ENCODE measurements at places on chromosomes 1 and 21. TPM values are rescaled to one million over a fixed set of nuclear protein-coding genes. Genes with fewer than 3 reads are reported as not detected.

The CD55 gene
- 37.9 TPM for total RNA-seq

The DYNLT5 gene
- not detected for total RNA-seq

GRCh38 chr1:70426154-70427131 is 15.4 kb downstream of the CTH start:
- DNase-seq = no peak

DNA sequence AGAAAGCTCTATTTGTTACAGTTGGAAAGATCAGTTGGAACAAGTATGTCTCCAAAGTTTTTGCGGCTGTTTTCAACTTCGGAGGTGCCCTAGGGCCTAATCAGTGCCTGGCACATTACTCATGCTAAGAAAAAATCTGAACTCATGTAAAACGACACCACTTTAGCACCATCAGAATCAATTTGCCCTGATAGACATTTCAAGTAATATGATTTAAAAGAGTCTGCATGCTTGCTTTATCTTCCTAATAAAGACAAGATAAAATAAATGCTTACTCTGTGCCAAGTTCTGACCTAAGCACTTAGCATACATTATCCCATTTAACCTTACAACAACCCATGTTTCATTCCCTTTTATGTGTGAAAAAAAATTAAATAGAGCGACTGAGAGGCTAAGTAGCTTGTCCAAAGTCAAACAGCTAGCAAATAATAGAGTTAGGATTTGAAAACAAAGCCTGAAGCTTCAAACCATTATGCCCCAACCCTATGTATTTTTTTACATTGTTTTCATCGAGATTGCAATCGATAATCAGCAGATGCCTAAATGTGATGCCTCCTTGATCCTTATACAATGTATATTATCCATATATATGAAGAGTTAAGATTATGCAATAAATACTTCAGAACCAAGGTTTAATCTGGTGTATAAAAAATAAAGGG is 91.3 kb downstream of the DENND1B start:
- DNase-seq = peak; percentile 10

DNA sequence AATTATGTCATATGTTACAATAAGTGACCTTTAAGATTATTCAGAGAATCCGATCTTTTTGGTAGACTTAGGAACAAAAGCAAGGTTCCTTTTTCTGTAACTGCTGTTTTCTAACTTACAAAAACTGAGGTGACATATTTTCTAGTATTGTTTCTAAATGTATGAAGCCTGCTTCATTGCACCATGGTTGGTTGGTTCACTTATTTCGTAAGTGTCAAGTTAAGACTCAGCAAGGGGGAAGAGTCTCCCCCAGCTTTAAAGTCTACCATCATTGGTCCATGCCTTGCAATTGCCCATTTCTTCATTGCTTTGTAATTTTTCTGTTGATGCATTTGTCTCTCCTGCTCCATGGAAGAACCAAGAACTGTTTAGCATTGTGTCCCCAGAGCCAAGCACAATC is 136.9 kb downstream of the DISC1 start:
- DNase-seq = no peak

- DNase-seq = no peak
Measured at GRCh38 chr1:42742617-42743316, 2.7 kb upstream of the CLDN19 start.

DNA sequence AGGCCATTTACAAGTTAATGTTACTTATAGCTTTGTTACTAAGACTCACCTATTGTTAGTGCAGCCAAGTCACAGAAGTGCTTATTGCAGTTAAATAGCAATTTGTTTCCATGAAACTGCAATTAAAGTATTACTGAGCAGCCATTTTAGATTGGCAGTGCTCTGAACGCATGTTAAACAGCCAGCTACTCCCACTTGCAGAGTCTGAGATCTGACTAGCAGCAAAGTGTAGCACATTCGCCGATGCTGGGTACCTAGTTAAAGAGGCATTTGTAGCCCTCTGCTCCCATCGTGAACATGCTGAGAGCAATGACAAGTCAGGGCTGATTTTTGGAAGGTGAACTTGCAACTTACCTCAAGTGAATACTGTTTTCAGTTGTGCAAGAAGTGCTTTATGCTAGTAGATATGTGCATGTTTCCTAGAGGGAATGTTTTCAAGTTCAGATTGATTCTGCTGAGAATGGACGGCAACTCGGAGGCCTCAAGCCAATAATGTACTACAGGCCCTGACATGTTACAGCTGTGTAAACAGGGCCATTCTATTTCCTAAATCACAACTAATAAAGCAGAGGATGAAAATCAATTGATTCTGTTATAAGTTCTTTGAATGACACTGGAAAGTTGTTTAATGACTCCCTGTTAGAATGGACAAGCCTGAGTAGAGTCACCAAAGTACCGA is 19.8 kb downstream of the LMO4 start:
- no peak for DNase-seq

GRCh38 chr21:37546949-37547614 is 180.5 kb downstream of the DYRK1A start:
- peak; percentile 80 for DNase-seq

DNA sequence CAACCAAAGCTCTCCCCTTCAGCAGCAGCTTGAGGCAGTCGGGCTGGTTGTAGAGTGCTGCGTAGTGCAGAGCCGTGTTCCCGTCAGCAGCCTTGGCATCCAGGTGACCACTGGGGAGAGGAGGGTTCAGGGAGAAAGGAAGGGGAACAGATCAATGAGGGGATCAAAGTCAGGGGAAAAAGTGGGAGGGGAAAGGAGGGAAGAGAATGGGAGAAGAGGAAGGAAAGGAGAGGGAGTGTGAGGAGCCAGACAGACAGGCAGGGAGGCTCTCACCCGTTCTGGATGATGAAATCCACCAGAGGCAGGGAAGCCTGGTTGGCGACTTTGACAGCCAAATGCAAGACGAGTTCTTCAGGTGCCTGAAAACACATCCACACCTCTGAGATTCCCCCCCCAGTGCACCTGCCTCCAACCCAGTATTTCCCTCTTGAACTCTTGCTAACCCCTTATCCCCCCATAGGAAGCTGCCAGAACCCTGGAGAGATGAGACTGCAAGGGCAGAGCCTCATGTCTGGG is 9.8 kb upstream of the TCEA3 start:
- DNase-seq = no peak

DNA sequence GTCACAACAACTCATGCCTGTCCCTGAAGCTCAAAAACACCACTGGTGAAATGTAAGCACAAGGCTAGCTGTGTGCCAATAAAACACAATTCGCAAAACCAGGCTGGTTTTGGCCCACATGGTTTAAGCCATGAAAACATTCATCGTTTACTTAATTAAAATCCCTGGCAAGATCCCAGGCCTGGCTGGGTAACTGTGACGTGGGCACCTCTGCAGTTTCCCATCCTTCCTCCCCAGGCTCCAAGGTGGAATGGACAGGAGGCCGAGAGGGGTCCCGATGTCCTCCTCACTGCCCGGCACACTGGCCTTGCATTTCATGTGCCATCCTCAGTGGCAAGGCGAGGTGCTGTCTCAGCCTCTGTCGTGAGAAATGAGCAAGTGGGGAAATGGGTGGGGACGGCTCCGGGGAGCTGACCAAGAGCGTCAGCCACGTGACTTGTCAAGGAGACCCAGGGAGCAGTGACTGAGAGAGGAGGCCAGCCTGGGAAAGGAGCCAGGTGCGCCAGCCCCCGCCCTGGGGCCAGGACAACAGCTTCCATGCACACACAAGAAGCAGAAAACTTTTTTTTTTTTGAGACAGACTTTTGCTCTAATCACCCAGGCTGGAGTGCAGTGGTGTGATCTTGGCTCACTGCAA is 153.1 kb upstream of the RAB4A start:
- DNase-seq = peak; percentile 69

All from Daoy (cell line).